Retinal pigment epithelial cell (primary cell): ENCODE measurements at places on chromosomes 5 and 9.

DNA sequence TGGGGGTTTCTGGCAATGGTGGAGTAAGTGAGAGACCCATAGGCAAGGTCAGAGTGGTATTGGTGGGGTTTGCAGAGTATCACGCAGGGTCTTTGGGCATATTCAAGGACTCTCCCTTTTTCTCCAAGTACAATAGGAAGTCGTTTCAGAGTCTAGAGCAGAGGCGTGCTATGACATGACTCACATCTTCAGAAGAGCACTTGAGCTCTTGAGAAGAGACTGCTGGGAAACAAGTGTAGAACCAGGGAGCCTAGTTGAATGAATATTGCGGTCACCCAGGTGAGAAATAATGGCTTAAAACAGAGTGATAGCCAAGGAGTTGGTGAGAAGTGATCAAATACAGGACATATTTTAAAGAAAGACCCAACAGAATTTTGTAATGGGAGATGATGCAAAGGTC, 813.4 kb downstream of the TLE1 start:
- no peak for DNase-seq

DNA sequence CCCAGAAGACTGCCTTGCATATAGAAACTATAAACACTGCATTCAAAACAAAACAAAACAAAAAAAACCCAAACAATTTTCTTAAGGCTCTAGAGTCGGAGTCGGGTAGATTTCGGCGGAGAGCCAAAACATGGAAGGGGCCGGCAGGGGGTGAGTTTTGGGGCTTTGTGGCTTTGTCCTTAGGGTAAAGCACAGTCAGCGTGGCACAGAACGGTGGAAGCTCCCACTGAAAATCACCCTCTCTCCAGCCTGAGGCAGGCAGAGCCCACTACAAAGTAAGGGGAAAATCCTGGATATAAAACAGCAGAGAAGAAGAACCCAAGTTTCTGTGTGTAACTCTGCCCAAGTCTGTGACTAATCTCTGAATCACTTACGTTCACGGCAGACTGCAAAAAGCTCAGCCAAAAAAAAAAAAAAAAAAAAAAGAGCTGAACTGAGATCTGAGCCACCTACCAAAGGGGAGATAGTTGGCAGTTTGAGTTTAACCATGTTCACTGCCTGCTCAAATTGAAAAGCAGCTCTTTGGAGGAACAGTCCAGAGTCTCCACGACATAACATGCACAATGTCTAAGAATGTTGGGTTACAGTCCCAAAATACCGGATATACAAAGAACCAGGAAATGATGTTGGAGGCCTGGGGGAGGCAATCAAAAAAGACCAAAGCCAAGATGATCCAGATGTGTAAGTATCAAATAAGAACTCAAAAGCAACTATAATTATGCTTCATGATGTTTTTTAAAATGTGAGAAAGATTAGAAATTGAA, 26.6 kb upstream of the OR2K2 start:
- peak; percentile 44 for DNase-seq

DNA sequence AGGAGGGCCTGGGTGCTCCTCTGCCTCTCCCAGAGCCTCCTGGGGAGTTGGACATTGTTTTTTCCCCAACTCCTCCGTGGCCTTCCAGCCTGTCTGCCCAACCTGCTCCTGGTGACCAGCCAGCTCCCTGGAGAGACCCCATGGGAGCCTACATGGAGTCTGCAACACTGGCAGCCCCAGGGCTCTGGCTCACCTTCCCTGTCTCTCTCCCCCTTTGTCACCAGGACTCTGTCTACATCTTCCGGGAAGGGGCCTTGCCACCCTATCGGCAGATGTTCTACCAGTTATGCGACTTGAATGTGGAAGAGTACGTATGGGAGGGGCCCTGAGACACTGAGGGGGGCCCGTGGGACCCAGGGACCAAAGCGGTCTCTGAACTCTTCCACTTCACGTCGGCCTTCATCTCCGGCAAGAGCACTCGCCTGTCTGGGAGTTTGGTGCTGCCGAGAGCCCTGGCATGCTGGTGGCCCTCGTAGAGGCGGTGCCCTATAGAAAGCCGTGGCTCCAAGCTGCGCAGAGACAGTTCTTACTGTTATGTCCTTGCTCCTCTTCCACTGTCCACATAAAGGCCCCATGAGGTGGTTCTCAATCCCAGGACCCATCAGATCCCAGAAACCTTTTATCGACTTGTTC, 5.9 kb upstream of the CEL start:
- no peak for DNase-seq

DNA sequence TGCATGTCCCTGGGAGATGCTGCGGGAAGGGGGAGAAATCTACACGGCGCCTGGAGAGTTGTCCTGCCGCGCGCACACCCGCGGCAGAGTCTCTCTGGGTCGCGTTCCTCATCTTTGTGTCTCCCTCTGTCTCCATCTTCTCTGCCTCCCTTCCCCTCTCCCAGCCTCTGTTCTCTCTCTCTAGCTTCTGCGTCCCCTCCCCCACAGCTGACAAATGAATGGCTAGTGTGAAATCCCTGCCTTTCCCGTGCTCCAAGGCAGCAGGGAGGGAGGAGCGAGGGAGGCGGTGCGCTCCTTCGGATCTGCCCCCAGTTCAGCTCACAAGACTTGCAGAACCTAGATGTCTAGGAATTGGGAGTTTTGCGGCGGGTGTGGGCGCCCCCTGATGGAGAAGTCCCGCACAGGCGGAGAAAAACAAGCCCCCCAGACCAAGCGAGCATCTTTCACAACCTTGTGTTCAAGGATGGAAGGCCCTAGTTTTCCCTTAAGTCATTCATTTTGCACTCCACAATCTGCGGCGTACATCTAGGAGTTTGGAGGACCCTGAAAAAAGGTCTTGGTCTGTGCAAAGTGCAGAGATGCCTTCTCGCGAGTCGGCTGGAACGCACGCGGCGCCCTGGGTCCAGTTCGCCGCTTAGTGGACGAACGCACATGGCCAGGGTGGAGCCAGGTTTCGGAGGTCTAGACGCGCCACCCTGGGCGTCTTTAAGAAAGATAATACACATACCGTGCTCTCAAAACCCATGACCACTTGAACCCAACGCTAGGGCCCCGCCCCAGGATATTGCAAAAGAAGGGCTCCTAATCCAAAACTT, 2.0 kb downstream of the VCAN start:
- DNase-seq, result peak; percentile 92

DNA sequence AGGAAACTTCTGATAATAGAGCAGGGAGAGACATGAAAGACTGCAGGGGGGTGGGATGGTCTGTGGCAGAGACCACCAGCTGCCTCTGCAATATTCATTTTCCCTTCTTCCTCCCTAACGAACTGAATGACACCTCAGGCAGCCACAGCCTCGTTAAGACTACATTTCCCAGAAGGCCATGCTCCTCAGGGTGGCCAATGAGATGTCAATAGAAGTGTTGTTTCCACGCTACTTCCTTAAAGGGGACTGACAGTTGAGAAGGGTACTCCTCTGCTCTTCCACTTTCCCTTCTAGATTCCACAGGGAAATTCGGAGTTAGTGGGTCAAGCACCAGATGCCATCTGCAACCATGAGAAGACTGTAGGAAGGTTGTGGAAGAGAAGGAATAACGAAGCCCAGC, 52.0 kb upstream of the DAPK1 start:
- DNase-seq, result no peak

DNA sequence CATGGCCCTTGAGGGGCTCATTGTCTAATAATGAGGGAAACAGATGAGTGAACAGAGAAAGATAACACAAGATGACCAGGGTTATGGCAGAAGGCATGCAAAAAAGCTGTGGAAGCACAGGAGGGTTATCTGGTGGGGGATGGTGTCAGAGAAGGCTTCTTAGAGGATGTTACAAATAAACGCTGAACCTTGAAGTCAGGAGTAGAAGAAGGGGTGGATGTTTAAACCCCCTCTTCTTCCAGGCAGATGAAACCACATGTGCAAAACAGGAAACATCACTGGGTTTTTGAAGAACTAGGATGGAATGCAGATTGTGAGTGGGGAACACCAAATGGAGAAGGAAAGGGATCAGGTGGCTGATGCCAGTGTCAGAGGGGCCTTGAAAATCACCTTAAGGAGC, 41.8 kb upstream of the NR5A1 start:
- no peak for DNase-seq

DNA sequence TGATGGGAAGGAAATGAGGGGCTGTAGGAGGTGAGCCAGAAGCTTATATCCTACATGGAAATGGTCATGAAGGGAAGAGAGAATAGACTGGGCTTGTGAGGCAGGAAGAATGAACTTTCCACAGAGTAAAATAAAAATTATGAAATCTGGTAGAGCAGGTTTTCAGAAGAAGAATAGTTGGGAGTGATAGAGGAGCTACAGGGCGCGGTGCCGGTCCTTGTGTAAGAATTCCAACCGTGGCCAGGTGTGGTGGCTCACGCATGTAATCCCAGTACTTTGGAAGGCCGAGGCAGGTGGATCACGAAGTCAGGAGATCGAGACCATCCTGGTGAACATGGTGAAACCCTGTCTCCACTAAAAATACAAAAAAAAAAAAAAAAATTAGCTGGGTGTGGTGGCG, 8.9 kb upstream of the UNC13B start:
- no peak for DNase-seq

DNA sequence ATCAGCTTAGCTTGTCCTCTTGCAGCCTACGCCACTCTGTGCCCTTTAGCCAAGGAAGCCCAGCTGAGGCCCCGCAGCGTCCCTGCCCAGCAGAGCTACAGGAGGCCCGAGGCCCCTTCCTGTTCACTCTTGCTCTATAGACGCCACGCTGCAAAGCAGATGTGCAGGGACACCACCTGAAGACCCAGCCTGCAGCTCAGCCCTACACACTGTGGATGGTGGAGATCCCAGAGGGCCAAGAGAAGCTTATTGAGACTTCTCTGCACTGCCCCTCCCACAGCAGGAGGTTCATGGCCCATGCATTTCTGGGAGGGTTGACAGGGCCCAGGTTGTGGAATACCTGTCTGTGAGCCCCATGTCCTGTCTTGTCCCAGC, 33.6 kb downstream of the IRF1 start:
- no peak for DNase-seq

DNA sequence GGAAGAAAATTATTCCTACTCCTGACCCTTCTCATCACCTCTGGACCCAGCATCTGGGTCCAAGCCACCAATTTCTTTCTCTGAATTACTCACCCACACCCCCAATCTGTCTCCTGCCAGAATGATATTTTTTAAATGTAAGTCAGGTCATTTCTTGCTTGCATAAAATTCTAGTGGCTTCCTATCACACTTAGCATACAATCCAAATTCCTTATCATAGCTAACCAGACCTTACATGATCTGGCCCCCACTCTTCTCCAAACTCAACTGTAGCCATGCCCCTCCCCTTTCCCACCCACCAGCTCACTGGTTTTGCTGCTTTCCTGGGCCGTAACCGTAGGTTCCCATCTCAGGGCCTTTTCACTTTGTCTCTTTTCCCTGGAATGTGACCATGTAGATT, 15.2 kb downstream of the HTR4 start:
- DNase-seq, result no peak

- DNase-seq, result no peak
Measured at GRCh38 chr9:6715755-6716643, 41.8 kb upstream of the KDM4C start.

GRCh38 chr9:71326360-71326759, 204.9 kb upstream of the TRPM3 start:
- no peak for DNase-seq

- DNase-seq, result no peak
Measured at GRCh38 chr5:176573564-176574296, 24.6 kb downstream of the CDHR2 start.

DNA sequence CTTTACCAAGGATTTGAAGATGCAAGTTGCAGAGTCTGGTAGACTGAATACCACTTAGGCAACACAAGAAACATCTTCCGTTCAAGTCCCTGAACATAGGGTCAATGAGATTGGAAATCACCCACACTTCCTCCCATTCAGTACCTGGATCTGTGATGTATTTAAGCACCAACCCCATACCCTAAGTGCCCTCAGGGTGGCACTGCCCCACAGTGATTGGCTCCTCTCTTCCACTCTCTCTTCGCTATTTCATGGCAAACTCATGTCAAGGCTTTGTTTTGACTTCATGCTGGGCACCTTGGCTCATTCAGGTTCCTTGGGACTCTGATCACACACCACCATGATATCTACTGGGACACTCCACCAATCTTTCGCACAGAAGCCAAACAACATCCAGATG, 53.7 kb downstream of the GGTA1 start:
- DNase-seq, result no peak

- DNase-seq, result no peak
Measured at GRCh38 chr9:88236511-88237478, 98.5 kb upstream of the SPATA31C2 start.

DNA sequence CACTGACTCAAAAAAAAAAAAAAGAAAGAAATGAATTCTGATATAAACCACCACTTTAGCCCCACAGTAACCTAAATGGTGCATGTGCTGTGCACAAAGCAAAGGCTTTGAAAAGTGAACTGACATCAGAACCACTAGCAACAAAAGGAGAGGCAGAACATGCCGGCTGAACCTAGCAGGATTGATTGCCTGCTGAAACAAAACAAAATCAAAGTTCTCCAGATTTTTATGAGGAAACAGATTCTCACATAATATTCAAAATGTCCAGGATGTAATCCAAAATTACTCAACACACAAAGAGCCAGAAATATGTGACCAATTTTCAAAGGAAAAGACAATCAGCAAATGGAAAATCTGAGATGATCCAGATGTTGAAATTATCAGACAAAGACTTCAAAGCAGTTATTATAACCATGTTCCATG, 37.9 kb downstream of the UBTD2 start:
- DNase-seq, result no peak

DNA sequence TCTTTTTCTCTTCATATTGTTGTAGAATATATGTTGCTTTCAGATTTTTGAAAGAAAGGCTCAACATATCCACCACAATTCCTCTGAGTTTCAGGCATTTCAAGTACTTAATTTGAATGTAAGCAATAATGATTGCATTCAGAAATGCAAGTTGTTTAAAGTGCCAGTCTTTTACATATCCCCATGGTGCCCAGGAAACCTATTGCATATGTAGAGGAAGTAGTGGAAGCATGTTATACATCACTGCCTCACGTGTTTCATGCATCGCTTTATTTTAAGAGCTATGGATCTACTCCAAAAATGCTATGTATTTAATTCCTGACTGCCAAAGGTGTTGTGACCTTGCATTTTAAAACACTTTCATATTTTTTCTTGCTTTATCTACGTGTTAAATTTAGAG, 28.1 kb downstream of the CPEB4 start:
- no peak for DNase-seq

- DNase-seq, result no peak
Measured at GRCh38 chr5:150438873-150439546, 10.5 kb downstream of the RPS14 start.

- DNase-seq, result no peak
Measured at GRCh38 chr5:69492391-69492922, at the start of gene OCLN. OCLN (plus strand) TSS chr5:69492790; CDS start chr5:69504245, 11,455 bp downstream.

GRCh38 chr9:14415947-14416346, 102.0 kb upstream of the NFIB start:
- DNase-seq, result no peak

GRCh38 chr5:4159681-4160080, 564.0 kb downstream of the IRX1 start:
- DNase-seq, result no peak
